Hematopoietic multipotent progenitor cell treated with erythropoietin and hydrocortisone succinate and interleukin-3 and kit ligand, for 8 days (in vitro differentiated cells): ENCODE measurements at places on chromosomes 1 and 21.

DNA sequence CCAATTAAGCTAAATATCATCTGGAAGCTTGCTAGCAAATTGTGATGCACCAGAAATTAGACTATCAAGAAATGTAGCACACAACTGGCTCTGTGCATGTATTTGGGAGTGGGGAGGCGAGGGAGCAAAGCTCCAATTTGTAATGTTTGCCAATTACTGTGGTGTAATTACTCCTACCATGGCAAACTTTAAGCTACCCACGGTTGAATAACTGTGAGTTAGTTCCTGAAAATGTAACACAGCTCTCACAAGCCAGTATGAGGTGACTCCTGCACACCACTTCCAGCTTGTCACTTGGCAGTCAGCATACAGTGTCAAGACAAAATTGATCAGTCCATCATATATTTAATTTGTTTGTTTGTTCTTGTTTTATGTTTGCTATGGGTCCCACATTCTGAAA lies 141.2 kb downstream of the TM2D1 start:
- no peak for DNase-seq

GRCh38 chr1:164562511-164562910 lies 3.5 kb downstream of the PBX1 start:
- no peak for DNase-seq

GRCh38 chr21:29704719-29705118 lies 235.1 kb downstream of the GRIK1 start:
- DNase-seq = no peak

DNA sequence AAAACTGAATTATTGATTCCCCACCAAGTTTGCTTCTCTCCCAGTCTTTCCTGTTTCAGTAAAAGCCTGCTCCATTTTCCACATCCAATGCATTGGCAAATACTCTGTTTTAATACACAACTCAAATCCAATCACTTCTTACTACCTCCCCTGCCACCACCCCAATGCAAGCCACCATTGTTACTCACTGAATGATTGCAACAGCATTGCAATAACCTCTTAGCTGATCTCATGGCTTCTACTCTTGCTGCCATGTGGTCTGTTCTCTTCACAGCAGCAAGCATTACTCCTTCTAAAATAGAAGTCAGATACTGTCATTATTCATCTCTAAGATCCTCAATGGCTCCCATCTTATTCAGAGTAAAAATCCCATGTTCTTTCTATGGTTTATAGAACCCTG lies 123.4 kb downstream of the ATP6V1G3 start:
- DNase-seq = no peak

GRCh38 chr1:194252199-194252598 lies 1065.8 kb upstream of the B3GALT2 start:
- DNase-seq = no peak

DNA sequence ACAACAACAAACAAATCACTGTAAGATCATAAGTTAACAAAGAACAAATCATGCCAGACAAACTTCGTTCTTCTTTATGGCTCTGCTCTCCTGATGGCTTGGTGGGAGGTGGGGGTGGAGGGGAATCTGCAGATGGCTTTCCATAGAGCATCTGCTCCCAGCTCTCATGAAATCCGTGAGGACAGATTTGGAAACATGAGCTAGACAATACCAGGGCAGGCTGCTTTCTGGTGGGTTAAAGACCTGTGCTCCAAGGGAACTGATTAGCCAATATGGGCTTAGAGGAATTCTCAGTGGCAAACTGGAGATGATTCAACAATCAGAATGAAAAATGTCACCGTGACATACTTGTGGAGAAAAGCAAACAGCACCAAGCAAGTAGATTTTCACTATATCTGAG lies 69.4 kb upstream of the TLR5 start:
- DNase-seq = no peak

DNA sequence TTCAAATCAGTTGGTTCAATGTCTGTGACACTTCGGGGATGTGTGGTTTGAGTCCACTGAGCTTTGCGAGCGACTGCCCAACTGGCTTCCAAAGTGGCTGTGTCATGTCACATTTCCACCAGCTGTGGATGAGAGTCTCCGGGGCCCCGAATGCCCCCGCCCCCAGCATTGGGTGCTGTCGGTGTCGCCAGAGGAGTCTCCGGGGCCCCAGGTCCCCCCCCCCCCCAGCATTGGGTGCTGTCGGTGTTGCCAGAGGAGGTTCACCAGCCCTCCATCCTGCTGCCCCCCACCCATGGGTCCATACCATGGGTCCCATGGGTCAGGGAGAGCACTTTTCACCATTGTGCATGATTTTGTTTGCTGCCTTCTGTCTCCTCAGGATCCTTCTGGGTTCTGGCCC lies 9.0 kb upstream of the SMYD3 start:
- no peak for DNase-seq

DNA sequence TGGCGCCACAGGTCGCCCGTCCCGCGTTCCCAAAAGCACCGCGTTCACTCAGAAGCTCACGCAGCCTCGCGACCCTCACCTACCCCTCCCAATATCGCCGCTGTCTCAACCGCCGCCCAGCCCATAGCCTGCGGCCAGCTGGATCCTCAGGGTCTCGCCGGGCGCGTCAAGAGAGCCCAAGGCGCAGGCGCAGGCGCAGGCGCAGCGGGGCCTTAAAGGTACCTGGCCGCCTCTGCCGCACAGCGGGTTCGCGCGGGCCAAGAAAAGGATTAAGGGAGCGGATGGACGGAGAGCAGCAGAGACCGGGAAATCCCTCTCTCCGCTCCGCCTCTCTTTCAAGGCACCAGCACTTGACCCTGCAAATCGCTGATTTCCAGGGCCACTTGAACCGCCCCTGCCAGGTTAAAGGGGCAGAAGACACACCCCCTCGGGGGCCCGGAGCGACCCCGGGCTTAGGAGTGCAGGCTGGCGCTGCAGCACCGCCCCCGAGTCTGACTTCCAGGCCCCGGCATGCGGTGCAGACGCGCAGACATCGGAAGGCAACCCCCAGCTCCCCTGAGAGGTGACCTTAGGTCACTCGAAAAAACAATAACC lies at the start of gene NBPF20:
Gene NBPF20 (minus strand): TSS at position 168 of the 594 bp plus-strand sequence. CDS start 20,331 bp downstream, outside the sequence.
- DNase-seq = peak; percentile 74

GRCh38 chr1:13546791-13547190 lies 33.0 kb upstream of the LRRC38 start:
- no peak for DNase-seq

- DNase-seq = no peak
Observed at GRCh38 chr1:175749075-175749474, 5.7 kb upstream of the TNR start.

GRCh38 chr1:118209648-118210047 lies 24.6 kb upstream of the SPAG17 start:
- DNase-seq = no peak

DNA sequence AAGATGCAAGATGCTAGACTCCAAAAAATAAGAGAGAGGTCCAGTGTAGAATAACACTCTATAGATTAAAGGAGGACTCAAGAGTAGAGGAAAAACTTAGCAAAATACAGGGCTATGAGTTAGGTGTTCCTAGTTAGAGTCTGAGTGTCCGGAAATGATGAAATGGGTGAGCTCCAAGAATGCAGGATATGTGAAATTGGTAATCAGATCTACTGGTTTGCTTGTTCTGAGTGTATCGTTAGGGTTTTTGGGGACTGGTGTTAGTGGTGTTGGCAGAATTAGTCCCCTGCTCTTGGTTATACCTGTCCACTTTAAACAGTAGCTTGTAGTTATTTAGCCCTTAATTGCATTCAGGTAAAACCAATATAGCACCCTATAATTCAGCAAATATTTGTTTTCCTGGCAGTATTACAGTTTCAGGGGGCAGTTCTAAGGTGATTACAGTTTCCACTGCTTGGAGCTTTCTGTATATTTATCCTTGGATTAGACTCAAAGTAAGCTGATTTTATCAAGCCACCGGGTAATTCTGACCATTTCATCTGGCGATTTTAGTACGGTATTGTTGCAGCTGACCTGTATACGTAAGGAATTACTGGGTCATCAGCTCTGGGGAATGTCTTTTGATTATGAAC lies 332.7 kb downstream of the CHRM3 start:
- DNase-seq = peak; percentile 48

DNA sequence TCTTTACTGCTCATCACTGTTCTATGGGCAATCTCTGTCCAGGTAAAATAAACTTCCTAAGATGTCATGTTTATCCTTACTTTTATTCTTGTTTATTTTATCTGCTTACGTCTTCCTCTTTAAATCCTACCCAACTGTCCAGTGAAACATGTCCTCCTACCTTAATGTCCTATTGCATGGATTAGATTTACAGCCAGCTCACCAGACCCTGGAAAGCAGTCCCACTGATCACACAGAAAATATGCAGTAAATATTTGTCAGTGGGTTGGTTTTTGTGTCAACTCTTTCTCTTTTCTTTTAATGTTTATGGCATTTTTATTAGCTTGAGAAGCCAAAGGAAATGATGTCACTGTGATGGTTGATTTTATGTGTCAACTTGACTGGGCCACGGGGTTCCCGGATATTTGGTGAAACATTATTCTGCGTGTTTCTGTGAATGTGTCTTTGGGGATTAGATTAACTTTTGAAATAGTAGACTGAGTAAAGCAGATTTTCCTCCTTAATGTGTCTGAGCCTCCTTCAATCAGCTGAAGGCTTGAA lies 258.3 kb downstream of the SRGAP2C start:
- DNase-seq = no peak

- DNase-seq = no peak
Observed at GRCh38 chr1:84997667-84998600, 1.0 kb upstream of the MCOLN2 start.

DNA sequence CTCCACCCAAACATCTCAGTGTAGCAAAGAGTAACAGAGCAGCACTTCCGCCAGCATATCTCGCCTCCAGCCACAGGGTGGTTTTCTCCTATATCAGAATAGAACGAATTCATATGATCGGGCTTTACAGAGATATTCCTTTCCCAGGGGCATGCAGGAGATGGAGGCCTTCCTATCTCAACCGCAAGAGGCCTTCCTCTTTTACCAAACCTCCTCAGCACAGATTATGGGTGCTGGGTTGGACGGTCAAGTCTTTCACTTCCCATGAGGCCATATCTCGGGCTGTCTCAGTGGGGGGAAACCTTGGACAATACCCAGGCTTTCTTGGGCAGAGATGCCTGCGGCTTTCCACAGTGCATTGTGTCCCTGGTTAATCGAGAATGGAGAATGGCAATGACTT lies 65.8 kb downstream of the OVGP1 start:
- no peak for DNase-seq

GRCh38 chr1:26469558-26469957 lies 2.7 kb upstream of the HMGN2 start:
- DNase-seq = no peak

GRCh38 chr1:6489799-6490180 lies 1.7 kb downstream of the PLEKHG5 start:
- peak; percentile 63 for DNase-seq

DNA sequence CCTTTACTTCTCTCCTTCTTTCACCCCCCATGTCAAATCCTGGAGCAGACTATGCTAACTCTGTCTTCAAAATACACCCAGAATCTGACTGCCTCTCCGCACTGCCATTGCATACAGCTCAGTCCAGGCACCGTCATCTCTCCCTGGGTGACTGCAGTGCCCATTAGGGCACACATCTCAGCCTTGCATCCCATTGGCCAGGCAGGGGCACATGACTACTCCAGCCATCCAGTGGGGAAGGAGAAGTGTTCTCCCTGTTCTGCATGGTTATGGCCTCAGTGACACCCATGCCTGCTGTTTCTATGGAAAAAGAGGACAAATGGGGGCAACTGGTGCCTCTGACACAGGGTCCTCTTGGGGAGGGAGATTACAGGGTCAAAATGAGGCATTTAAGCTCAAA lies 270.5 kb downstream of the MATN1 start:
- no peak for DNase-seq
